Uterus (tissue), 4 donors: ENCODE measurements at places on chromosomes 12 and 14.
A peak's percentile ranks its signal among the peaks of the same experiment; 100 is the strongest.

DNA sequence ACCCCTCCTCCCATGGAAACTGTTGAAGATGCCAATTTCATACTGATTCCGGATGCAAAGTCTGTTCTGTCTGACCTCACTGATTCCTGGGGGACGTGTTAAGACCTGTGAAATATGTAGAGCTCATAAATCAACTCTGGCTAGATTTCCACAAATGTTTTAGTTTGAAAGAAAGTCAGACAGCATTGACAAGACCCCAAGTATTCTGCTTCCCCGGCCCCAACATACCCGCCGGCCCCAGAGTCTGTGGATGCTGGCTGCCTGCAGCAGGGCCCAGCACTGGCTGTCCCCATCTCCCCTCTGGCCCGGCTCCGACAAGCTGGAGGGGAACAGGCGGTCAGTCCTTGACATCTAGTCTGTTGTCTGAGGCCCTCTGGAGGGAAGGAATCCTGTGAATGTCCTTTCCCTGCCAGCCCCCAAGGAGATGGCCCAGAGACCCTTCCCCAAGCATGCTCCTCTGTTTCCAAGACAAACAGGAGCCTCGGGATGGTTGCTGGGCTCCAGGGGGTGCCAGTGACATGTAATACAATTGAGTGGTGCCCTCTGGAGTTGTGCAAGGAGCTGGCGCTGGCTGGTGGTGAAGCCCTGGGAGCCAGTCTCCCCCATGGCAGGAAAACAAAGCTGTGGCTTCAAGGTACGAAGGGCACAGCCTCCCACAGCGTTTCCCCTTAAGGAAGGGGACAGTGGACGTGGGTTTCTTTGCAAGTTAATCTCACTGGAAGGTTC is 22.3 kb downstream of the FBLN5 start:
- DNase-seq = no peak

GRCh38 chr12:54565986-54566544 is 16.7 kb downstream of the PDE1B start:
- DNase-seq = no peak

DNA sequence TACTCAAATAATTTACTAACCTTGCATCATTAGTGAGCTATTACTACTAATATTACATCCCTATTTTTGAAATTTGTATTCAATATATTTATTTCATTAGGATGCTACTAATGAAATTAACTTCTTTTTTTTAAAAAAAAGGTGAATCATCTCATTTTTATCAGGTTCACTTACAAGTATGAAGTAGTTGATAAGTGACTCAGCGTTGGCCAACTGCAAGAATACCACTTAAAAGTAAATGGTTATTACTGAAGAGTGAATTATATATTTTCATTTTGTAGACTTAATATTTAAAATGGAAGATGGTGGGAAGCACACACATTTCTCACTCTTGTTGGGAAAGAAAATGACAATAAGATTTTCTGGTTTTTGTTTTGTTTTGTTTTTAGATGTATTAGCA is 19.6 kb downstream of the OR4N2 start:
- DNase-seq = no peak

GRCh38 chr14:101928415-101928841 is 35.9 kb upstream of the DYNC1H1 start:
- DNase-seq = peak; percentile 34

DNA sequence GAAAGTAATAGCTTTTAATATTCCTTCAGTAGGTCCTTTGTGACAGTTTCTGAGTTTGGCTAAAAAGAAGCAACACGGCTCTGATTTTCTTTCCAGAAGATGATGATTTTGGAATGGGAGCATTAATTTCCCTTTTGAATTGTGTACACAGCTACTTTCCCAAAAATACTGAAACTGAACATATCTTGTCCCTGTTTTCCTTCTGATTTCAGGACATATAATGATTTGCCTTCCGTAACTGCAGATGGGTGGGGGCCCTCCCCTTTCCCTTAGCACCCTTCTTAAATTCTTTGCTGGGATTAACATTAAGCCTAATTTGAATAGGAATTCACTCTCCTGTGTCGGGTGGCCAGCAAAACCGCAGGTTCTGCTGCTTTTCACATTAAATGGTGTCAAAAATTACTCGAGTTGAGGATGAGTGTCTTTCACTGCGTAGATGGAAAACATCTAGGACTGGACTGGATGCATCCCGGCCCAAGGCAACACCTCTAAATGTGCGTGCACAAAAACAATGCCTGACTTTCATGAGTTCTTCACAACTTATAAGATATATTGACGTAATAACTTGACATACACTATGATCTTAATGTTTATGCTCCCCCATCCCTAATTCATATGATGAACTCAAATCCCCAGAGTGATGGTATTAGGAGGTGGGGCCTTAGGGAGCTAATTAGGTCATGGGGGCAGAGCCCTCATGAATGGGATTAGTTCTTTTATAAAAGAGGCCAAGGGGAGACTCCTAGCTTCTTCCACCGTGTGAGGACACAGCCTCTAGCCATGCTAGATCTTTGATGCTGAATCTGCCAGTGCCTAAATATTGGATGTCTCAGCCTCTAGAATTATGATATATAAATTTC is 158.1 kb downstream of the AEBP2 start:
- DNase-seq = no peak

DNA sequence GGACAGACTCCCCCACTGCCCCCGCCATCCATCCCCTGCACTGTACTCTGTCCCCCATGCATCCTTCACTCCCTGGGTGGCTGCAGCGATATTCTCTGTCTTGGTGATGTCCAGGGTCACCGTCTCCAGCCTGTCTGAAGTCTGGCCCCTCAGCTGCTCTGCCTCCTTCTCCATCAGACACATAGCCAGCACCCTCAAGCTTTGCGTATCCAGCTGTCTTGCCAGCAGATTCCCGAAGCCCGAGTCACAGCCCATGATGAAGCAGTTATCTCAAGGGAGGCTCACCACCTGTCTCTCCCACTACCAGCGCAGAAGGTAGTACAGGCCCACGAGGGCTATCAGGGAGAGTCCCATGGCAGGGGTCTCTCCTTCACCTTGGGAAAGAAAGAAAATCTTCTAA is 77.8 kb downstream of the HSD17B6 start:
- DNase-seq = peak; percentile 17

GRCh38 chr12:122312926-122313325 is 46.6 kb upstream of the VPS33A start:
- no peak for DNase-seq

DNA sequence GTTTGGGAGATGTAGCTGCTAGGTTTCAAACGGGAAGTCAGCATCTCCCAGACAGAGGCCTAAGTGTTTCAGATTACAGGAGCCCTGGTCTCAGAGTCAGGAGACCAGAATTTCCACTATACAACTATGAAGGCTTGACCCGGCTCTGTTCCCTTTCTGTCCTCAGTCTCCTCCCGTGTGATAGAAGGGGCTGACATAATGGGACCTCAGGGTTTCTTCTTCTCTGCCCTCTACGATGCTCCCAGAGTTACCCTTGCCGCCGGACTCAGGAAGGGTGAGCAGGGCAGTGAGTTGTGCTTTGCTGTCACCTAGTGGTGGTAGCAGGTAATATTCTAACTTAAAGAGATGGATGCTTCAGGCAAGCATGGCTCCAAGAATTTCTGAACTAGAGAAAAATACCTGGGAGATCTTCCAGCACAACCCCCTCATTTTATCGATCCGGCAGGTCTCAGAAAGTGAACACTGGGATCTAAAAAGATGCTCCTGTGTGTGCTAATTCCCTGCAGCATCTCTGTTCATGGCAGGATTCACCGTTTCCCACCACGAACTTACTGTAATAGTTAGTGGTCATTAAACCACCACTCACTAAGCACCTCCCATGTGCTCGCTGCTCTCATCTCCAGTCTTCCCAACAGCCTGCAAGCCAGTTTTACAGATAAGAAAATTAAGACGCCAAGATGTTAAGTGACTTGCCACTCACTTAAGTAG is 84.4 kb downstream of the VWF start:
- peak; percentile 48 for DNase-seq

GRCh38 chr14:89960914-89961313 is 5.2 kb downstream of the TDP1 start:
- no peak for DNase-seq

DNA sequence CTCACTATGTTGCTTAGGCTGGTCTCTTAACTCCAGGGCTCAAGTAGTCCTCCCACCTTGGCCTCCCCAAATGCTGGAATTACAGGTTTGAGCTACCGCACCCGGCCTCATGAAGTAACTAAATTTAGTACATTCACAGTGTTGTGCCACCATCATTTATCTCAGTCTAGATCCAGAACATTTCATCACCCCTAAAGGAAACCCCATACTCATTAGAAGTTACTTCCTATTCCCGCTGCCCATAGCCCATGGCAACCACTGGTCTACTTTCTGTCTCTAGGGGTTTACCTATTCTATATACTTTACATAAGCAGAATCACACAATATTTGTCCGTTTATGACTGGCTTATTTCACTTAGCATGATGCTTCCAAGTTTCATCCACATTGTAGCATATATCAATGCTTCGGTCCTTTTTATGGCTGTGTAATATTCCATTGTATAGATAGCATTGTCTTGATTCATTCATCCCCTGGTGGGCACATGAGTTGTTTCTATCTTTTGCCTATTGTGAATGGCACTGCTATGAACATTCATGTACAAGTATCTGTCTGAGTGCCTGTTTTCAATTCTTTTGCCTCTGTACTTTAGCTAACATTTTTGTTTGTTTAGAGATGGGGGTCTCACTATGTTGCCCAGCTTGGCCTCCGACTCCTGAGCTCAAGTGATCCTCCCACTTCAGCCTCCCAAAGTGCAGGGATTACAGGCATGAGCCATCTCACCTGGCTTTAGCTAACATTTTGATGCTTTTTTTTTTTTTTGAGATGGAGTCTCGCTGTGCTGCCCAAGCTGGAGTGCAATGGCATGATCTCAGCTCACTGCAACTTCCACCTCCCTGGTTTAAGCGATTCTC is 10.2 kb upstream of the SH2B3 start:
- no peak for DNase-seq

DNA sequence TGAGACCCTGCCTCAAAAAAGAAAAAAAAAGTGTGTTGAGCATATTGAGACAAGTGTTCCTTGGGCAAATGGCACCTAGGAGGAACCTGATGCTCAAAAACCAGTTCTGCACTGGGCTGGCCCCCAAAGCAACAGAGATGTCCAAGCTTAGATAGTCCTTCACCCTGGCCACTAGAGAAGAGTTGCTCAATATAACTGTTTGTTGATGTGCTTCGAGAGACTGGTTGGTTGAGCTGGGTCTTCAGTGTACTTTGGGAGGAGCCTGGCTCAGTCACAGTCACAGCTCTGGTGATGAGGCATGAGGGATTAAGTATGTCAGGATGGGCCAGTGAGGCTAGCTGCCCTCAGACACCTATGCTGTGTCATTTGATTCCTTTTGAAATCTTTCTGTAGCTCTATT is 38.0 kb downstream of the SLC2A14 start:
- no peak for DNase-seq

- no peak for DNase-seq
Measured at GRCh38 chr14:89508863-89509262, 91.8 kb upstream of the FOXN3 start.

DNA sequence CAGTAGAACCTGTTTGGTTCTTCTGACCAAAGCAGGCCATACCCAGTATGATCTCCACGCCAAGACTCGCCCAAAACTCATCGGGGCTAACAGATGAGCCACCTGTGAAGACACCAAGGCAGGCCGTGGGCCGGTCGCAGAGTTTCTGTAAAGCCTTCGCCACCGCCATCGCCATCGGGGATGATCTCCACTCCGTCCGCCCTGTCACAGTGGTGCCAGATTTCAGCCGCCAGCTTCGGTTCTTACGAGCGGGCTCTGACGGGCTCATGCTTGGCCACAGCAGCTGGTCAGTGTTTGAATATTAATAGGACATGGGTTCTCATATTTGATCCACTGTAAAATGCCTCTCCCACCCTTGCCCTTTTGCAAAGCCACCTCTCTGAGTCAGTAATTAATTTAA is 113.2 kb upstream of the TMEM132D start:
- DNase-seq = no peak

DNA sequence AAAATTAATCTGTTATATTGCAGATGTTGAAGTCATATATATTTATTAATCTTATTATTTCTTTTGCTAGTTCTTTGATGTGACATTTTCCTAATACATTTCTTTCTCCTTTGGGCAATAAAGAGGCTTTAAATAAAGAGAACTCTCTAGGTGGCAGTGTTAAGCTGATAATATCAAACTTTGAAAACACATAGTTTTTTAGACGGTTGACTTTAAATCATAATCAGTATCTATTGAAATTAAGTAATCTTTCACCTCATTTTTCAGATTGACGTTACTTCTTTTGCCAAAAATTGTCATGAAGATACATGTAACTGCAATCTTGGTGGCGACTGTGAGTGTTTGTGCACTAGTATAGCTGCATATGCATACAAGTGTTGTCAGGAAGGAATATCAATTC is 130.8 kb upstream of the PTPRQ start:
- no peak for DNase-seq

- DNase-seq = no peak
Measured at GRCh38 chr12:31768046-31768445, 39.2 kb upstream of the AMN1 start.

DNA sequence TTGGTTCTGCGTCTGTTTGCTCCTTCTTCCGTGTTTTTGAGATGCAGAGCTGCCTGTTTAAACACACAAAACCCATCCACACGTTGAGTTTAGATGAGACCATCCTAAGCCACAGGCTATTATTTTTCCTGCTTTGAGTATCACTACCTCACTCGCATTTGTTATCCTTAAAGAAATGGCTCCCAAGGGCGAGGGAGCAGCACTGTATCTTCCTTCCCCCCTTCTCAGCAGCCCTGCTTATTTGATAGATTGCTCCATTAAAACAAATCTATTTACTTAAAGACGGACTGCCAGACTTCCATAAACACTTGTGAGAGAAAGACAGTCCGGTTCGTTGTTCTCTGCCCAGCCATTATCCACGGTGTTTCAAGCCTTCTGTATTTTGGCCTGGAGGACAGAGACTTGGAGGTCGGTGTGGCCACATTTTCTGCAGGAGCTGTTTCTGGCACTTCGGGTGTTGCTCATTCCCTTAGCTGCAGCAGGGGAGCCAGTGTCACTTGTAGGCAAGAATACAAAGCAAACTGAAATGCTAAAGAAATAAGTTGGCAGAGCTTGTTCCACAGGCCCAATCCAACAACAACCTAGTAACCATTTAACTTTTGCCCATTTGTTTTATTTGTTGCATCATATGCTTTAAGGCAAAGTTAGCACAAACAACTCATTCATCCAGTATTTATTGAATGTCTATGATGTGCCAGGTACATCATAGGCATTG is 275.4 kb downstream of the TTC6 start:
- DNase-seq = no peak

- DNase-seq = no peak
Measured at GRCh38 chr14:34699873-34700621, 14.3 kb downstream of the CFL2 start.

GRCh38 chr14:97832776-97833175 is 1035.6 kb downstream of the VRK1 start:
- no peak for DNase-seq

GRCh38 chr12:124709722-124710687 is 142.6 kb upstream of the NCOR2 start:
- DNase-seq = no peak

DNA sequence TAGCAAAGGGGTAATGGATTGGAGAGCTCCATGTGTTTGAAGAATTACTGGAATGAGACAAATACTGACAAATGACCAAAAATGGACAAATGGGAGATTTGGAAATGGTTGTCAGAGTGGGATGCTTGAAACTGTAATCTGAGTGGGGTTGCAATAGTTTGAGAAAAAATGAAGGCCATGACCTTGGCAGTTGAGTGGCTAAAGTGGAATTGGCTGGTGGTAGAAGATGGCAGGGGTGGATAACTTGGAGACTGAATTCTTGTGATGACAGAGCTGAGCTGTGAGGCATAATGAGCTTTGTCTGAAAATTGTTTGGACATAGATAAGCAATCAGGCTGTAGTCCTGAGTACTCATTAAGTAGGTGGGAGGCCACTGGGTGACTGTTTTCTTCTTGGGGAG is 222.5 kb upstream of the PRICKLE1 start:
- DNase-seq = no peak

GRCh38 chr14:45198551-45198950 is 54.5 kb downstream of the MIS18BP1 start:
- no peak for DNase-seq
